ENCODE measurements at places on chromosomes 2 and 18. TPM values are rescaled to one million over a fixed set of nuclear protein-coding genes. Genes with fewer than 3 reads are reported as not detected.

Gene COL4A3
- total RNA-seq, result 0.33 TPM

Gene TAF4B
- total RNA-seq, result 2.6 TPM

Gene GULP1
- total RNA-seq, result 71.7 TPM

Gene ORC4
- total RNA-seq, result 21.1 TPM

Gene POTEC
- total RNA-seq, result not detected

Gene PJVK
- 4.3 TPM for total RNA-seq

Gene DSG1
- total RNA-seq, result not detected

Gene KIF5C
- 0.17 TPM for total RNA-seq
